Stimulated activated CD8-positive, alpha-beta memory T cell treated with anti-CD3 and anti-CD28 coated beads, Interleukin-4, amount 100 ng/mL, for 1 hour (primary cell): ENCODE measurements at places on chromosomes 11 and 22.

- no peak for DNase-seq
These were observed 295.0 kb downstream of the NTM start for GRCh38 chr11:131665344-131665968.

- DNase-seq = no peak
These were observed 199.9 kb downstream of the MAML2 start for GRCh38 chr11:96143041-96143521.

- DNase-seq = no peak
These were observed 166.8 kb upstream of the SEZ6L start for GRCh38 chr22:26002456-26002855.

DNA sequence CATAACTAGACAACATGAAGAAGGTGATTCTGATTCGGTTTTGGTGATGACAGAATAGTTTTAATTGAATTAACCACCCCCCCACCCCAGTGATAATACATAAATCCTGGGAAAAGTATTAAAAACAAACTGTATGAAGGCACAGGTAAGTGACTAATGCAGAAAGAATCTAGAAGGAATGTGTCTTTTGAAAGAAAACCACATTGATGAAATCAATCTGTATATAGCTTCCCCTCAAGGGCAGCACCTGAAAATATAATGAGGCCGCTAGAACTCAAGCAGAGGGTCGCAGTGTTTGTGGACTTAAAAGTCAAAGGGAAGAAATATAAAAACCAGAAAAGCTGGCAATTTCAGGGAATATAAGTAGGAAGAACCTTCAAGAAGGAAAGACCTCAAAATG lies 580.5 kb upstream of the CHORDC1 start:
- no peak for DNase-seq

DNA sequence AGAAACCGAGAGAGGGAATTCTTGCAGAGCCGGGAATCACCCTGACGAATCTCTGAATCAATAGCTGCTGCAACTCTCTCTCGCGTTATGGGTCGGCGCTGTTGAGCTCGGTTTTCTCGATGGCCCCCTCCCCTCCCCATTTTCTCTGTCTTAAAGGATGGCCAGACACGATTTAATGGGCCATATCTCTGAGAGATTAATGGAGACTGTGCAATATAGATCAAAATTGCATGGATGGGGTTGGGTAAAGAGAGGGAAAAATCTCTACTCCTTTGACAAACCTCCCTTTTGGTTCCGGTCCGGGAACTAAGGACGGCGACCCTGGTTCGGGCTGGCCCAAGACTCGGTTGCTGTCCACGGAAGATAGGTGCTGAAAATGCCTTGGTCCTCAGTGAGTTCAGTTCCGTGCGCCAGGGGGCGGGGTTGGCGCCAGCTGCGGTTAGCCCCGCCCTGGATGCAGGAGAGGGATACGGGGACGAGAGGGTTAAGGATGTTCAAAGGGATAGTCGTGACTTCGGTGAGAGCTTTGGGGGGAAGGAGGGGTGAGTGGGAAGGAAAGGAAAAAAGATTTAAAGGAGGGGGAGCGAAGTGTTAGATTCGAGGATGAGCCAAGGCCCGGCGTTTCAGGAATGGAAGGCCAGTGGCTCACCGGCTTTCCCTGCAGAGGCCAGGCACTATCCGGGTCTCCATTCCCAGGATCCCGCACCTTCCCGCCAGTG lies 103.6 kb upstream of the HSD17B12 start:
- no peak for DNase-seq

- DNase-seq = no peak
These were observed 25.8 kb downstream of the ART5 start for GRCh38 chr11:3615998-3616397.

- DNase-seq = no peak
These were observed 257.7 kb downstream of the SOX6 start for GRCh38 chr11:16098526-16099205.

DNA sequence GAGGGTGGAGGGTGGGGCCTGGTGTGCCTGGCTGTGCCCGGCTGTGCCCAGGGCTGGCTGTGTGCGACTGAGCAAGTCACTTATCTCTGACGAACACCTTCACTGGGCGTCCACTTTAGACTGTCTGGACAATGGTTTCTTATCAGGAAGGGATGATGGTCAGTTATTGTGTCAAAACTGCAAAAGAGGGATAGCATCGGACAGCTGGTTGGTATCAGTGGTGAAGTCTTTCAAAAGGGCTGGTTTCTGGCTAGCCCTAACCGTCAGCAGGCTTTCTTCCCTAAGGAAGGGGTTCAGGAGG lies 4.1 kb upstream of the MGAT3 start:
- DNase-seq = no peak
